ENCODE measurements at places on chromosomes 4 and X.

- no peak for DNase-seq
These were observed 26.3 kb upstream of the C4orf54 start for GRCh38 chr4:99683895-99684294.

DNA sequence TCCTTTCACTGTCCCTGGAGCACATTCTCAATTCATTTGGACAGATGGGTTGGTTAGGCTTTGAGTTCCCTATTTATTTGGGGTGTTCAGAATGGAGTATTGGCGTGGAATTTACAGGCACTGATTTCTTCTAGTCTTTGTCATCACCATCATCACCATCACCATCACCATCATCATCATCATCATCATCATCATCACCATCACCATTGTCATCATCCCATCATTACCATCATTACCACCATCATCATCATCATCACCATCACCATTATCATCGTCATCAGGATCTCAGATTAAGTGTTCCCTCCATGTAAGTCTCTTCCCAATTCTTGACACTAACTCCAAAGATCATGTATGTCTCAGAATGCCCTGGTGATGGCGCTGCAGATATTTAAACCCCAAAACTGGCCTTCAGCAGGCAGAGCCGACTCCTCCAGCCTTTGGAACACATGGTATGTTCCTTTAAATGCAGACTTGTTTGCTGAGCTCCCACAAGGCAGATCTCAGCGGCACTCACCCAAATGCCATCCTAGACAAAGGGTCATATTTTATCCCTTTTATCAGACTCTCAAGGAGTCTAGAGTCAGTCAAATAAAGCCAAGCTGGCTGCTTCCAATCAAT, 19.8 kb upstream of the FAM9A start:
- peak; percentile 69 for DNase-seq

- peak; percentile 61 for DNase-seq
These were observed at the start of gene NPY5R for GRCh38 chr4:163343604-163344146. Gene NPY5R, plus strand, starts transcription at chr4:163343892. Its CDS starts 6,382 bp downstream, at chr4:163350274.

- DNase-seq = no peak
These were observed 187.7 kb downstream of the ENOX2 start for GRCh38 chrX:130715299-130715698.

Measured in neural progenitor cell (in vitro differentiated cells).